HCEC 1CT (cell line): ENCODE measurements at places on chromosomes 4 and X.

GRCh38 chr4:27629532-27630225 lies 769.0 kb downstream of the STIM2 start:
- no peak for DNase-seq

DNA sequence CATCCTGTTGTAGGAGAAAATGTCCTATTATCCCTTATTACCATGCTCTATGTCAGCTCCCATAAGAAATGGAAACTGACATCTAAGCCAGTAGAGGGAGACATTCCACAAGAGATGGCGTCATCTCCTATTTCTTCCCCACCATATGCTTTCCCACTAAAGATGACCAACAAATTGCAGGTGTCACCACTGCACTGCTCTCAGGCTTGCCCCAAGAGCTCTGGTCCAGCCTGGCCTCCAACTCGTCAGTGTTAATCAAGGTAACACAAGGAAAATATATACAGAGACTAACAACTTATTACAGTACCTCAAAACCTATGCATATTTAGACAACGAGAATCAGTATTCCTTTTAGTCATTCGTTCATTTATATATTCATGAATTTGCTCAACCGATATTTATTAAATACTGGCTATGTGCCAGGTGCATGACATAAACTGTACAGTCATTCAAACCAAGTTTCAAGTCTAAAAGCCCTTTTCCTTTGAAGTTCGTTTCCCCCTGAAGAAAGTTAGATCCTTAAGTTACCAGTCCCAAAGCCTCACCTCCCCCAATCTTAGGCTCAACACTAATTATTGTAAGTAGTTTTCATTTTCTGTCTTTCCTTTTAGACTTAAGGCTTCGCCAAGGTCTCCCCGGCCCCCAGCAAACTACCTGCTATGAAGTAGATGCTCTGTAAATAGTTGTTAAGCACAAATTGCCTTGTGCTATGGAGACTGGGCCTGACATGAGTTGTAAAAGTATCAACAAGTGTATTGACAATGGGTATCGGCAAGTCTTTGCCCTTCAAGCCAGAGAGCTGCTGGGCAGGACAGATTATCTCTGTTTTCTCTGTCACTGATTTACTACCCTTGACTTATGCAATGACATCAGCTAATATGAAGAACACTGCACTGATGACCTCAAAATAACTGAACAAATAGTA lies 3.1 kb upstream of the FGB start:
- DNase-seq = peak; percentile 37

GRCh38 chr4:112938461-112939058 lies 110.9 kb upstream of the ANK2 start:
- peak; percentile 30 for DNase-seq

DNA sequence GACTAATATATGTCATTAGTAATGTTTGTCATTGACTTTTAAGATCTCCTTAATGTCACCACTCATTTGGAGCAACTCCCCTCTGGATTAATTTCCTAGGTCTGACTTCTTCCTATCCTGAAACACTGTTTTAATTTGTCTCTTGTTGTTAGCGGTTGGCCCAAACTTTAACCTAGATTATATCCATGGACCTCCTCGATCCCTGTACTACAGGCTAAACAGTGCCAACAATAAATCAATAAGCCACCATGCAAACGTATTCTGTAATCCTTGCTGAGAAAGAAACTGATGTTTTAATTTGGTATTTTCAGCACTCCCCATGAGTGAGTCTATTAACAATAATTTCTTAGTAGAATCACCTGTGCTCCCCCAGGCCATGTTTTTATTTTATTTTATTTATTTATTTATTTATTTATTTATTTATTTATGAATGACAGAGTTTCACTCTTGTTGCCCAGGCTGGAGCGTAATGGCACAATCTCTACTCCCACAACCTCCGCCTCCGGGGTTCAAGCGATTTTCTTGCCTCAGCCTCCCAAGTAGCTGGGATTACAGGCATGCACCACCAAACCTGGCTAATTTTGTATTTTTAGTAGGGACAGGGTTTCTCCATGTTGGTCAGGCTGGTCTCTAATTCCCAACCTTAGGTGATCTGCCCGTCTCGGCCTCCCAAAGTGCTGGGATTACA lies 204.1 kb downstream of the IL15 start:
- no peak for DNase-seq

DNA sequence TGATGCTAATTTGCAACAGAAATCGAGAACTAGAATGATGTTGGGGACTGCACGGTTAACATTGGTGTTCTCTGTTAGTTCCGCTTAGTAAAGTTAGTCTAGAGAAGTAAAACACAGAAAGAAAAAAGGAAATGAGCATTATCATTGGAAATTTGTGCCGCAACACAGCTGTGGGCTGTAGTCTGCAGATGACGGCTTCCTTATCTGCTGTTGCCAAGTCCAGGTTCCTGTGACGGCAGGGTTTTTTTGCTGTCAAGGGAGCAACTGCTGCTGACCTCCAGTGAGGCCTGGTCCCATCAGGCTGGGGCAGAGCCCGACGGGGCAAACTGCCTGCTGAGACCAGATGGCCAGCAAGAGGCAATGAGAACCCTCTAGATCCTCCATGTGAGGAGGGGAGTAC lies 38.9 kb upstream of the PHEX start:
- DNase-seq = no peak

DNA sequence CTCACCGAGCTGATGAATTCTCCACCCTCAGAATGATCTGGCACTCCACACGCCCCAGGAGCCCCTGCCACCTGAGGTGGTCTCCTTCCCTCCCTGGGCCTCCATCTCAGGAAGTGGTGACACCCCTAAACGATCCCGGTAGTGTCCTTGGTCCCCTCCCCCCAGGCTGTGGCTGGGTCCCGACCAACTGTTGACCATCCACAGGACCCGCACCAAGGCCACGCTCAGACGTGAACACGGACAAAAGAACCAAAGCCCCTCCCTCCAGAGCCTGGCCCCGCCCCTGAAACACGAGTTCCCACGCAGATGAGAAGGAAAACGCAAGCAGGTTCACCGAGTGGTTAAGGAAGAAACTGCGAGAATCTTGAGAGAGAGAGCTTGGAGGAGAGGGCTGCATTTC lies 16.6 kb downstream of the LRPAP1 start:
- no peak for DNase-seq

DNA sequence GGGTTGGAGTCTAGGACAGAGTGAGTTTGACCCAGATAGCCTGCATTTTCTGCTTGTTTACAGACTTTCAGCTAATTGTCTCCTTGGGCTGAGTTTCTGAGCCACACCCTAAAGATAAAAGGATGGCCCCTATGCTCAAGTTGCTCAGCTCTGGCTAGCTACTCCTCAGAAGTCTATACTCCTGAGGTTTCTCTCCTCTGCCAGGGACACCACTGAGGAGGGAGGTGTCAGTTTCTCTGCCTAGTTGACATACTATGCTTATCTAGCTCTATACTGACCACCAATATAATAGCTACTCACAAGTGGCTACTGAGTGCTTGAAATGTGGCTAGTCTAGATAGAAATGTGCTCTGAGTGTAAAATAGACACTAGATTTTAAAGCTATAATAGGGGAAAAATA lies 23.6 kb downstream of the HADH start:
- DNase-seq = no peak

GRCh38 chr4:178090640-178091411 lies 648.6 kb upstream of the AGA start:
- DNase-seq = no peak

DNA sequence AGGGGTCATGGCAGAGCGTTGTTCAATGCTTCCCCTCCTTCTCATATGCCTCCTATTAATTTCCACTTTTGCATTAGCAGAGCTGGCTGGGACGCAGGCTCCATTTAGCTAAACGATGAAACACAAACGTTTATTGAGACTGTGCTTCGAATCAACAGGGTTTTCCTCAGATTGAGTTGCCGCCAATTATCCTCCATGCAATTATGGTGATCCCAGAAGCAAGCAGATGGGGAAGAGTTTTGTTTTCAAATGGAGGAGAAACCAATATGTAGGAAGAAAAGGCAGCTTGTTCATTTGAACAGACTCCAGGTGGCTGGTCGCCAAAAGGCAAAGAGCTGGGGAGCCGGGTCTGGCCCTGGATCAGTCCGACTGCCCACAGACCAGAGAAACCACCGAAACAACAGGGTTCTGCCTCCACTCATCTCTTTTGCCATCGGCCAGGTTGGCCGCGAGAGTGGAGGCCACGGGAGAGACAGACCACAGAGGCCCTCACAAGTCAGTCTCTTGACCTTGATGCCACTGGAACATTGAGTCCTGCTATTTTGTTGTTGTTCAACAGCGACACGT lies 184.8 kb downstream of the GBA3 start:
- no peak for DNase-seq

GRCh38 chrX:39910651-39911050 lies 187.1 kb downstream of the BCOR start:
- DNase-seq = no peak

- DNase-seq = no peak
Observed at GRCh38 chrX:134186362-134187121, 50.4 kb upstream of the CCDC160 start.

DNA sequence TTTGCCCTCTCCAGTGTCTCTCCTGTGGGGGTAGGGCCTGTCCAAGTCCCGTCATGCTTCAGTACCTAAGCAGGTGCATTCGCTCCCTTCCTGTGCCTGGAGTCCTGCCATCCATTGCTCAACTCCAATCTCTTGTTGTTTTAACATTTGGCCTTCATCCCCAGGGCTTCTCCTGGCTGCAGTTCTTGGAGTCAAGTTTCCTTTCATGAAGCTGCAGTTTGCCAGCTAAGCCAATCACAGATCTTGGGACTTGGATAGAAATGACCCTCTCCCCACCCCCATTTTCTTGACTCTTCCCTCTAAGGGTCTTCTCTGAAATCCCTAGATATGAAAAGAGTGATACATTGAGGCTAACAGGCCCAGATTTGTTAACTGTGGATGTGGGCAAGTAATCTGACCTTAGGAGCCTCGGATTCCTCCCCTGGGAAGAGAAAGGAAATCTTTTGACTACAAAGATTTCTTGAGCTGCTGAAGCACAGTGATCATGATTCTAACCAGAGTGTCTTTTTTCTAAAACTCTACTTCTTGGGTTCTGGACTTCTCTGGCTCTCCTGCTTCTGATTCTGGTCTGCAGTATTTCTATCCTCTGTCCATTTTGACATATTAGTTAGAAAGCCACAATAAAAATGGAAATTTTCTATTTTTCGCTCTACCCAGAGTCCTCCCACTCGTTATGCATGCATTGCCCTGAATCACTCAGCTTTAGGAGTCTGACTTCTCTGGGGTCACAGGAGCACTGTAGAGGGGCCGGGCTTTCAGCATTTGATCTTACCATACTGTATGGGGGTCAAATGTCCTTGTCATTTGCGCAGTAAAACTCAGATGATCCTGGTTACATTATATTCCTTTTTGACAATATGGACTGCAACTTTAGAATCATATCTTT lies 61.0 kb downstream of the CHRNA9 start:
- no peak for DNase-seq

DNA sequence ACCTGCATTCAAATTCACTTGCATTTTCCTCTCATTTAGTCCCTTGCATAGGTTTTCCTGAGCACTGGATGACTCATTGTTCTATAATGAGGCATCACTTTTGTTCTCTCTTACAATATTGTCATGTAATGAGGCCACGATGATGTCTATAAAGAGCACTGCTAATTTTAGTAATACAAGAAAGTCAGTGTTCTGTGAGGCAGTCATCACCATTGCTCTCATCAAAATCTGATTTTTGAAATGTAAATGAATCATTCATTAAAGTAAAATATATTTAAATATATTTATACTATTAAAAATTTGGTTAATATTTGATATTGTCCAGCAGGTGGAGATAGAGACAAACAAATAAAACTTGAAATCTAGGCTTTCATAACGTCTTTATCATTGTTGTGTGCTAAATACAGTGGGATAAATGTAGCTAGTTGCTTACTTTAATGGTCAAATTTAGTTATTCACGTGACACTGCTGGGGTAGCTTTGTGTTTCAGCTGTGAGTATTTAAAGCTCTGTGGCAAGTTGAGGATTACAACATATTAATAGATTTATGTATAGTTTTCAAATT lies 15.4 kb downstream of the HMGB2 start:
- DNase-seq = peak; percentile 45

- no peak for DNase-seq
Observed at GRCh38 chr4:48108309-48109073, 25.6 kb downstream of the TXK start.

DNA sequence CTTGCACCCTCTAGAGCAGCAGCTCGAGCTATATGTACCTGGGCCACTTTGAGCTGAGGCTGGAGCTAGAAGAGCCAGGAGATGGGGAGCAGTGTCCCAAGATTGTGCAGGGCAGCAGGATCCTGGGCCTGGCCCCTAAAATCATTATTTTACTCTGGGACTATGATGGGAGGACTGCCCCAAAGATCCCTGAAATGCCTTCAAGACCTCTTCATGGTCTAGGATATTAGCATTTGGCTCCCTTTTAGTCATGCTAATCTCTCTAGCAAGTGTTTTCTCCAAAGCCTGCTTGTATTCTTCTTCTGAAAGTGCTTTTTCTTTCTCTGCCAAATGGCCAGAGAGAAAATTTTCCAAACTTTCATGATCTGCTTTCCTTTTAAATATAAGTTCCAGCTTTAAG lies 211.6 kb downstream of the PARM1 start:
- no peak for DNase-seq

DNA sequence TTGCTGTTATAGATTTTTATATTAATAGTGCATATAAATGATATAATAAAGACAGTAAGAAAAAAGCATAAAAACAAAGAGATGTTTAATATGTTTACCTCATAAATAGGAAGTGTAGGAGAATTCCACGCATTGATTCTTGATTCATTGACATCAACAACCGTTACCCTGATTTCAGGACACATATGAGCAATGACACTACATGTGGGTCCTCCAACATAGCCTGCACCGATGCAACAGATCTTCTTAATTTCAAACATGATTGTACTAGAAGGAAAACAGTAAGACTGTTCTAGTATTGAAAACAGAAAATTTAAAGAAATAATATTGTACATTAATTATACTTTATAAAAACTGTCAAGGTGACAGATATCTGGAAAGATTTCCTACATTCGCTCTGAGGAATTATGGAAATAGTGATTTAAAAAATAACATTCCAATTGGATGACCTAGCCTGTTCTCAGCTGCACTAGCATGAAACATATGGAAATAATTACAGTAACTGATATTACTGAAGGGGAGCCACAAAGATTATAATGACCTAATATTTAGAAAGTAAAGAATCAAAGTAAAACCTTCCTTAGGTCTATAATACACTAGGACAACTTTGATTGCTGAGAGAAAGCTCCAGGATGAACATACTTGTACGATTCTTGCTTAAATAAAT lies 5.9 kb downstream of the UGDH start:
- DNase-seq = peak; percentile 79
